ENCODE measurements at places on chromosomes 4 and X.

GRCh38 chr4:187251896-187252295 lies 528.2 kb upstream of the FAT1 start:
- DNase-seq, result no peak

- no peak for DNase-seq
Measured at GRCh38 chr4:4712800-4713528, 146.5 kb upstream of the MSX1 start.

GRCh38 chrX:129099207-129099606 lies 424.1 kb downstream of the SMARCA1 start:
- DNase-seq, result no peak

DNA sequence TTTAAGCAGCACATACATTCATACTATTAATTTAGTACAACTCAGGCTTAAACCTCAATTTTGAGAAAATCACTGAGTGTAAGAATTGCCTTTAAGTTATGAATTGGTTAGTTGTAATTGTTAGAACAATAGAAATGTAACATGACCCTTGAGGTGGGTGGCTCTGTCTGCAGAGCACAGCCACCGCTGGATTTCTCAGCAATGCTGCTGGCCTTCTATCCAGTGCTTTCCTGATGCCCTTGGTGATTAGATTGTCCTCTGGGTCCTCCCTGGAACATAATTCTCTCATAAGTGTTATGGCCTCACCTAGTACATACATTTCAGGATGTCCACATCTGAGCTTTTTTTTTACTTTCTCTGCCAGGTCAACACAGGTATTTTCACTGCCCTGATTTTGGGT lies 213.2 kb downstream of the SLC7A11 start:
- no peak for DNase-seq

DNA sequence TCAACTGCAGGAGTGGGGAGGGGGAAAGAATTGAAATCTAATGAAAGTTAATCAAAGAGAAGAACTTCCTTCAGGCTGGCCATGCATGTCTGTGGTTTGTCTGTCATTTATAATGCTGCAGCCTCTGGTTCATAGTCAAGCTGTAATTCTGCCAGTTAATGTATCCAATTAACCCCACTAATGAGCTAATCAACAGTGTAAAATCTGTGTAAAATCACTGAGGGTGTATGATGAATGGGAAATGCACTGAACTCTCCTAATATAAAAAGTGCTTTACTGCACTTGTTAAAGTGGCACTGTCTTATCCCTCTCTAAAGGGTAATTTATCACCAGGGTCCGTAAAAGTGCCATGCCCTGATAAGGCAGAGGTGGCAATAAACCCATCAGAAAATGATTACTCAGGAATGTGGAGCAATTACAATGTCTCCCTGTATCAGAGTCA lies 798.1 kb downstream of the PDHA2 start:
- DNase-seq, result no peak

GRCh38 chr4:13615161-13615560 lies 12.4 kb downstream of the BOD1L1 start:
- no peak for DNase-seq

DNA sequence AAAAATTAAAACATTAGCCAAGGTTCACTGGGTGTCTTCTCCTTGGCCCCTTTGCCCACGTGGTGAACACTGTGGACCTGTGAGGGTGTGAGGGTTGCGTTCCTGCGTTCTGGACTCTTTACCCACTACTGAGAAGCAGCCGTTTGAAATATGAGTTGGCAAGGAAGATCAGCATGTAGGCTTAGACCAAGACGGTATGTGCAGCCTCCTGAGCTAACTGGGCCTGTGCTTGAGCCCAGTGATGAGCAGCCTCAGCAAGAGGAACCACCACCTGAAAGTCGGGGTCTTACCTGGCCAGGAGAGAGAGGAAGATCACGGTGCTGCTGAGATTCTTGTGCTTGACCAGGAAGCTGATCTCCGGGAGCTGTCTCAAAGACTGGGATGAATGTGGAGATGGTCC lies 19.5 kb downstream of the RGS12 start:
- no peak for DNase-seq

DNA sequence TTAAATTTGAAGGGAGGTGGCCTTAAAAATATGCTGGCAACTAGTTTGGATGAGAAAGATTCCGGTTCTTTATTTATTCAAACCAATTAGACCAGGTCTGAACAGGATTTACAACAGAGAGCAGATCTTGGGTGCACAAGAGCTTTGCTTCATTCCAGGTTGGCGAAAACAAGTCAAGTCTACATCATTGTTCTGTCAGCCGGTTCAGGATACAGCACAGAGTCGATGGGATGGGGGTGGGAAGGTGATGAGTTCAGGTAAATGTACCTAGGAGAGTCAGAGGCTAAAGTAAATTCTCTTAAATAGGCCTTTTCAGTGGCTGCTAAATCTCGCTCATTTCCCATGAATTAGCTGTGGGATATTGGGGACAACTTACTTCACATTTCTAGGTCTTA lies 882 bp upstream of the STIM2 start:
- no peak for DNase-seq

DNA sequence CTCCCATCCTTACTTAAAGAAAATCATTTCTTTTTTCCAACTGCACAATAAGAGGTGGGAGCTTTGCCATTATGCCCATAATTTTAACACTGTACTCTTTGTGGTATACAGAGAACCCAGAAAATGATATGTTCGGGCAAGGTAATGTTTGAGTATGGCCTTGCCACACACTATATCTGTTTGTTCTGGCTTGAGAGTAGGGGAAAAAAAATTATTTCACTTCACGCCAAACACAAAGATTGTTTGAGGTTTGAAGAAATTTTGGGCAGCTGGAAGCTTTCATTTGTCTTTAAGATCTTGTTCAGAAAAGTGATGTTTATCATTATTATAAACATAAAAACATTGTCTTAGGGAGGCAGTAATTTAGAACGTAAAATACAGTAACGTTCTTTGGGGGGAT lies 115.4 kb upstream of the NAP1L5 start:
- DNase-seq, result no peak

GRCh38 chrX:117274965-117275364 lies 812.2 kb upstream of the CT83 start:
- no peak for DNase-seq

- DNase-seq, result no peak
Measured at GRCh38 chr4:72557021-72557420, 12.0 kb downstream of the ADAMTS3 start.

DNA sequence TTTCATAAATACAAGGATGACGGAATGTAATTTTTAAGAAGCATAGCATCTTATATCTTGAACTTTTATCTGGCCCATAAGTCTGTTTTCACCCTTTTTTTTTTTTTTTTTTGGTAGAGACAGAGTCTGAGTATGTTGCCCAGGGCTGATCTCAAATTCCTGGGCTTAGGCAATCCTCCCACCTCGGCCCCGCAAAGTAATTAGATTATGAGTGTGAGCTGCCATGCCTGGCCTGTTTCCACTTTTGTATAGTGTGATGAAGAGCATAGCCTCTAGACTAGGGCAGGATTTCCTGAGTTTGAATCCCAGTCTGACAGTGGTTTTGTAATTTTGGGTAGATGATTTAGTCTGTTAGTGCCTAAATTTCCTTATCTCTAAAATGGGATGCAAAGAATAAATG lies 11.0 kb downstream of the STIM2 start:
- DNase-seq, result no peak

DNA sequence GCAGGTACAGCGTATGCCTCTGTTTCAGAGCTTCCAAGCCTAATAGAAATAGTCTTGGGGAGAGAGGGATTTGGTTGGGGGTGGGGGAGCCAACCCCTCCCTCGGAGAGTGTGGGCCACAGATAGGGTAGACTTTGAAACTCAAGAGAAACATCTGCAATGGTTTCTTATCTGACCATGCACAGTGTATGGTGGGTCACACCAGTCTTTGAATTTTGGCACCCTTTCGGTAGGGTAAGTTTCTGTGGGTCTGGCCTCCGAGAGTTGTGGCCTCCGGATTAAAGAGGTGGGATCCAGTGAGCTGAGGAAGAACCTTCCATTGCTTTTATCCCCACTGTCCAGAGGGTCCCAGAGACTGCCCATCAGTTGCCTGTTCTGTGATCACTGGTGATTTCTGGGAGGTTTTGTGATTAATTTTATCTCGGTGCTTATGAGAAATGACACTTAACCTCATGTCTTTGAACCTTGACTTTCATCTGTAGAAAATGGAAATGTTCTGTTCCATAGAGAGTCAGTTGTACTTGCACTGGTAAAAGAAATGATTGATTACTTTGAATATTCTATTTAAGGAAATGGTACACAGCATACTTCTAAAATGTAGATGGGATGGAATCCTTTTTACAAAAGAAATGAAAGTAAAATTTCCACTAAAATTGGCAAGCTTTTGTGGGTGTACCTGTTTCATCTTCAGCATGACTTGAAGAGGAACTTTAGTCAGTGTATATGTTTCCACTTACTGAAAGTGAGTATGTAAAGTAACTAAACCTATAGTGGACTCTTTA lies 62.7 kb downstream of the TMEM131L start:
- DNase-seq, result peak; percentile 73

Data from Jurkat, Clone E6-1 (cell line).